ENCODE measurements at places on chromosomes 2 and 18.

- DNase-seq, result no peak
These were observed 37.5 kb upstream of the COL5A2 start for GRCh38 chr2:189217051-189217450.

- no peak for DNase-seq
These were observed 26.8 kb downstream of the SH3YL1 start for GRCh38 chr2:236993-237539.

GRCh38 chr18:48623468-48624235 is 84.8 kb downstream of the CTIF start:
- no peak for DNase-seq

DNA sequence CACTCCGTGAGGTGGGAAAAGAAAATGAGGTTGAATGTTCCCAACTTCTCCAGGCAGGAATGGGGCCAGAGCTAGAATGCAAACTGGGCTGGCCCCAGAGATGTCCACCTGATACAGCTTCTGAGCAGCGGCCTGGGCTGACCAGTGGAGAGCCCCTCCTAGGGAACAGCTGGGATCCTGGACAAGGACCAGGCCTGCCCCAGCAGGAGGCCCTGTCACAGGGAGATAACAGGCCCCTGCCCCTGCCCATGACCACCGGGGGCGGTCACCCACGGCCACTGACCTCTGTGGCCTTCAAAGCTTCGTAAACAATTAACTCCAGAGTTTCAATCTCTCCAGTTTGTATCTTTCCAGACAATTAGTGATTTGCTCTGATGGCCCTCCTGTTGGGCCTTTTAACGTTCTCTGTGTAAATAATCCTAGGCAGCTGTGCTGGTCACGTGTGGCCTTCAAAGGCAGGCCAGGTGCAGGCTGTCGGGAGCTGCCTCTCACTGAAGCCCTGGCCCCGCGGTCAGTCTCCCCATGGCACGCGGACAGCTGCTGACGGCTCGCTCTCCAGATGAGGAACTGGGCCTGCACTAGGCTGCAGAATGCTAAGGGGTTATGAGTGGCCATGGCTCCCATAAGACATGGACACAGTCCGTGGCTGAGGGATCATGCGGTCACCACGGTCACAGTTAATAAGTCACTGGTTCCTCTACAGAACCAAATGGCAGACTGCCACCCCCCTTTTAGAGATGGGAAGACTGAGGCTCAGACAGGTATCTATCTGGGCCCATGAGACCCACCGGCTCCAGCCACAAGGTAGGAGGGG is 9.2 kb downstream of the HS6ST1 start:
- DNase-seq, result peak; percentile 73

DNA sequence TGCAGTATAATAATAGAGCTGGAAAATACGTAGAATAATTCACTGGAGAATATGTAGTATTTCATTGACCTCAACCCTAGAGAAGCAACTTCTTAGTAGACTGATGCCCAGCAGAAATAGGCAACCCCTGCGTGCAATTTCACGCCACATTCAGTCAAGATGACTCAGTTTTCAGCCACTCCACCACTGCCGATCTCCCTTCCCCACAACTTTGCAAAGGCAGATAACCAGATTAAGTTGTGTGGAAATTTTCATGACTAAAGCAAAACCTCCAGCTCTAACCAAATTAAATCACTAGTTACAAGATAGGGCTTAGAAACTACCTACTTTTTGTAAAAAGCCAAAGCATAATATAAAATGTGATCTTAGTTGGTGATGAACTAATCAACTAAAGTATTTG is 63.3 kb upstream of the STK17B start:
- DNase-seq, result no peak

GRCh38 chr18:12861637-12862036 is 22.4 kb downstream of the PTPN2 start:
- DNase-seq, result no peak
